ENCODE measurements at places on chromosomes 11 and 22.

DNA sequence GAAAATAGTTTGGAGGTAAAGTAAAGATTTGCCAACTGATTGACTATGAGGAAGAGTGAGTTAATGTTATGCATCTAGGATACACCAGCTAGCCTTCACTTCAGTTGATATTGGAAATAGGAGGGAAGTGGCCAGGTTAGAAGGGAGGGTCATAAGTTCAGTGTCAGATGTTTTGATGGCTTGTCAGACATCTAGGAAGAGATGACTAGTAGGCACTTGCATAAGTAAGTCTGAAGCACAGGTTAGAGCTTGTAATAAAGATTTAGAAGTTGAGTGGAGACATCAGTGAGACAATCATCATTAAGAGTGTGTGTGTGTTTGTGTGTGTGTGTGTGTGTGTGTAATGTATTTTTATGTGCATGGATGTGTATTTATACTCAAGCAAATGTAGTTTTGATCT is 146.1 kb downstream of the OR4C45 start:
- DNase-seq, result no peak

DNA sequence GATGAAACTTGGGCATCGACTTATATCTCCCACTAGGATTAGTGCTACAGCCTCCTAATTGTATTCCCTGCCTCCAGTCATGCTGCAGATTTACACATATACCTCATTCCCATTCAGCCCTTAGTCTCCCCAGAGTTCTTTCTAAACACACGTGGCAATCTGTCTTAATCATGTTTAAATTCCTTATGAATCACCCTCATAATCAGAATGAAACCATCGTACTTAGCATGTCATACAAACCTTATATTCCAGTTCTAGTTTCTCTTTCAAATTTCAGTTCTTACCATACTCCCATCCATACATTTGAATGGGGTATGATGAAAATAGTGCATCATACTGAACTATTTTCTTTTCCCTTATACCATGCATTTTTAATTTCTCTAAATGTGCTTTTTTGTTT is 6.0 kb upstream of the OR10A2 start:
- no peak for DNase-seq

DNA sequence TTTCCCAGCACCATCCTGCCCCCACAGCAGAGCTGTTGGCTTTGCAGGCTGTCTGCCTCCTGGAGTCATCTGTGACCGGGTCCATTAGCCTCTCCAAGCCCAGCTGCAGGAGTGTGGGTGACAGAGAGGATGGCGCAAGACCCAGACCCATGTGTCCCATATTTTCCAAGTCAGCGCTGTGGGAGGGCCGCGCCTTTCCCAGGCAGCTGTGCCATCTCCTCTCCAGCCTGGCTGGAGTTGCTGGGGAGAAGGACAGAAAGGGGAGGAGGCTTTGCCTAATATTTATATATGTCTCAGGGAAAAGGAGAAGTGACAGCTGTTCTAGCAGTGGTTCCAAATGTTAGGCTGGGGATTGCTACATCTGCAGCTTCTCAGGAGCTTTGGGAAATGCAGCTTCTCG is 15.7 kb downstream of the DTX4 start:
- DNase-seq, result no peak

DNA sequence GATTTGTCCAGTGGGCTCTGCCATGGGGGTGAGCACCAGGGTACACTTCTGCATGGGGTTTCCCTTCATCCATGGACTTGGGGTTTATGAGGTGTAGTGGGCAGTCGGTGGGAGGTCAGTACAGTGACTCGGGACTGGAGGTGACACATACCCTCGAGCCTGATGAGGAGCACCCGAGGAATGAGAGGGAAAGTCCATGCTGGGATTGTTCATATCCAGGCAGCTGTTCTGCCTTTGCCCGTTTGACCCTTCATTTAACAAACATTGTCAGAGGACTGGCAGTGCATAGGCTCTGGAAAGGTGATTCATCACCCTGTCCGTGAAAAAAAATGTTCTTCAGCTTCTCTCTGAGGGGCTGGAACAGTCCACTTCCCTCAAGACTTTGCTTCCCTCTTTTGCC is 2.7 kb downstream of the NAV2 start:
- DNase-seq, result no peak

- no peak for DNase-seq
Measured at GRCh38 chr11:7655253-7656217, 17.8 kb downstream of the CYB5R2 start.

GRCh38 chr22:27113641-27114040 is 456.3 kb downstream of the MIAT start:
- DNase-seq, result no peak

DNA sequence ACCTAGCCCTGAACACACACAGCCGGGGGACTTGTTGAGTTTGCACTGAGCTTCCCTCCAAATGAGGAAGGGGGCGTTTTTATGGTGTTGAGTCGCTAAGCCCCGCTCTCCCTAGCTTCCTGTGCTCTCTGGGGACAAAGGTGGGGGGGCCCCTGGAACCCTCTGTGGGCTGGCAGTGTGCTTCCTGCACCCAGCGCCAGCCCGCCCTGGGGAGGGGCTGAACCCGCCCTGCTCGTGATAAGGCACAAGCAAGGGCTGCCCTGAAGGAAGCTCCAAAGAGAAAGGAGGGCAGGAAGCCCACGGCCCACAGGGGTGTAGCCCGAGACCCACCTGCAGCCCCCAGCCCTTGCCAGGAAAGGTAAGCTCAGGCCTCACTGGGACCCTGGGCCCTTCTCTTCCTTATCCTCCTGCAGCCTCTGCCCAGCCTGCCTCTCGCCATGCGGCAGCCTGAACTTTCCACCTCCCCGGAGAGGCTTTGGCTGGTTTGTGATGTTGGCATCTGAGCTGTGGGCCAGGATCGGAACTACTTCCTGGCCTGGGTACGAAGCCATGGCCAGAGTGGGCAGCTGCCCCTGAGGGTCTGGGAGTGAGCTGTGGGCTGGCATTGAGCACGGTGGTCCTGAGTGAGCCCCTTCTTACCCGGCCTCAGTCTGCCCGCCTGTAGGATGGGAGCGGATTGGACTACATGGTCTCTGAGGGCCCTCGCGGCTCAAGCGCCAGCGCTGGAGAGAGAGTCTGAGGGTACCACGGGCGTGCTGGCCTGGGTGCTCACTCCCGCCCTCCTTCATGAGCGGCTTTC is at the start of gene FERMT3:
TSS of gene FERMT3 (plus strand) at position 265 of the 799 bp plus-strand sequence. CDS start 644 bp downstream, outside the sequence.
- no peak for DNase-seq

- DNase-seq, result no peak
Measured at GRCh38 chr11:131666006-131666405, 295.6 kb downstream of the NTM start.

GRCh38 chr22:40058265-40058664 is 63.5 kb downstream of the FAM83F start:
- DNase-seq, result no peak

DNA sequence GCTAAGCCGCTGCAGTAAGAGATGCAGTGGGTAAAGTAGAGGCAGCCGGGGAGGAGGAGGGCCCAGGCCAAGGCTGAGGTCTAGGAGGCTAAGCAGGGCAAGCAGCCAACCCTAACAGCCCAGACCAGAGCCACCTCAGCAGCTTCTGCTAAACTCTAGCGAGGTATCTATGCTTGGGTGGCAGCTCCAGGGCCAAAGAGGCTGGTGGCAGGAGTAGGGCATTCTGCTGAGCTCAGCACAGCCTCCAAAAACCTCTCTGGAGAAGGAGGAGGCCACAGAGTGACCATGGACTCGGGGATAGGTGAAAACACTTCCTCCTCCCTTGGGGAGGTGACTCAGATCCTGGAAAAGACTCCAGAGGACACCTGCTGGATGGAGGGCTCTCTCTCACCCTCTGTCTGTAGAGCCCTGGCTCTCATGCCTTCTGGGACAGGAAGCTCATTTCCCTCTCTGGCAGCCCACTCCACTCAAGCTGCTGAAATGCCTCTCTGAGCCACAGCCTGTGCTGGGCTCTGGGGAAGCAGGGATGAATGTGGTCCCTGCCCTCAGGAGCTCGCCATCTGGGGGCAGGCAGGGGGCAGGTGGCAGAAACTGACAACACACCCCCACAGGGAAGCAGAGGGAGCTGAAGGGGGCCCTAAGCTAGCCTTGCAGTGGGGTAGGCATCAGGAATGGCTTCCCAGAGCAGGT is 16.5 kb upstream of the TPBGL start:
- DNase-seq, result no peak

- DNase-seq, result no peak
Measured at GRCh38 chr11:44771841-44772240, 45.1 kb downstream of the TSPAN18 start.

- DNase-seq, result no peak
Measured at GRCh38 chr11:130819625-130820024, 96.7 kb downstream of the SNX19 start.

- DNase-seq, result no peak
Measured at GRCh38 chr11:61062181-61062930, 39.9 kb upstream of the CD5 start.

GRCh38 chr11:70440206-70440605 is 41.9 kb downstream of the CTTN start:
- no peak for DNase-seq

GRCh38 chr22:47293368-47294221 is 531.1 kb downstream of the TBC1D22A start:
- no peak for DNase-seq

GRCh38 chr11:117424781-117425180 is 97.1 kb downstream of the CEP164 start:
- DNase-seq, result no peak

GRCh38 chr22:25763239-25763777 is 21.3 kb downstream of the MYO18B start:
- no peak for DNase-seq

GRCh38 chr11:97905671-97906070 is 1115.1 kb upstream of the CNTN5 start:
- no peak for DNase-seq

- no peak for DNase-seq
Measured at GRCh38 chr22:50034126-50035081, 21.8 kb upstream of the IL17REL start.

DNA sequence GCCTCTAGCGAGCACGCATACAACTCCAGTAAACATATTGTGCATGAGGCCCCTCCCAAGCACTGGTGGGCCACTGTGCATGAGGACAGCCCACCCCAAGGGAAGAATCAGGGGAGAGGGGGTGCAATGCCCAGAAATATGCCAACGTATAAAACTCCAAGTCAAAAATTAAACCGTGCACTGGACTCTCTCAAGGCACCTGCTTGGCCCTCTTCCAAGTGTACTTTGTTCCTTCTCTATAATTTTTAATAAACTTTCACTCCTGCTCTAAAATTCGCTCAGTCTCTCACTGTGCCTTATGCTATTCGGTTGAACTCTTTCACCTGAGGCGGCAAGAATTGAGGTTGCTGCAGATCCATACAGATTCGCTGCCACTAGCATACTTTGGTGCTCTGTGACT is 465.3 kb upstream of the TENM4 start:
- no peak for DNase-seq

- DNase-seq, result no peak
Measured at GRCh38 chr11:5891216-5891800, 1.7 kb upstream of the OR52E5 start.

DNA sequence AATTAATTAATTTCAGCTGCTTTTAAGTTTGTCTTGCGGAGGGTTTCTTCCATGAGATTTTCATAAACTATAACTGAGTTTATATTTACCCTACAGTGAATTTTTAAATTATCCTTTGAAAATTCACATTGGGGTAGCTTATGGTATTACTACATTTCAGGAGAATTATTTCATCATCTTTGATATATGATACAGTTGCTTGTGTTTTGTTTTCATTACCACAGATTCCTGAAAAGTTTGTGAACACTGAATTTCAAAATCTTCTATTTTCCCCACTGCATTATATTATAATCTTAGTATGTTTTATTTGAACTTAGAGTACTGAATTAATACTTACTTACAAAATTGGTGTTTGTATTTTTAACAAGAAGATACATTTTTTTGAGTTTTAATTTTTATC is 24.4 kb downstream of the METTL15 start:
- DNase-seq, result no peak

DNA sequence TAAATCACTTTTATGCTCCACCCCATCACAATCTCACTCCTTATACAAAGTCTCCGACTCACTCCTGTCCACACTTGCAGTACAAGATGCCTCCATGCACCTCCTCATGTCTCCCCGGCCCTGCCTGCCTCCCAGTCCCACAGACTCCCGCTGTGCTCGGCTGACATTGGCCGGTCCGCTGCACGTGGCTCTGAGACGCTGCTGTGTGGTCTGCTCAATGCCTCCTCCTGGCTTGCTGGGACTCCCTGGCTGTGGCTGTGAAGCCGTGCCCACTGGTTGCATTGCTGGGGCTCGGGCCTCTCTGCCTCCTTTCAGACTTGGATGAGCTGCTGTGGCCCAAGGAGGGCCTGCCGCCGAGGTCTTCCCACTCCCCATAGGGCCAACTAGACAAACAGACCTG is 224.0 kb upstream of the B3GAT1 start:
- DNase-seq, result no peak
